ENCODE measurements at places on chromosomes 4 and X.

GRCh38 chr4:31415629-31416028 is 695.5 kb downstream of the PCDH7 start:
- no peak for DNase-seq

DNA sequence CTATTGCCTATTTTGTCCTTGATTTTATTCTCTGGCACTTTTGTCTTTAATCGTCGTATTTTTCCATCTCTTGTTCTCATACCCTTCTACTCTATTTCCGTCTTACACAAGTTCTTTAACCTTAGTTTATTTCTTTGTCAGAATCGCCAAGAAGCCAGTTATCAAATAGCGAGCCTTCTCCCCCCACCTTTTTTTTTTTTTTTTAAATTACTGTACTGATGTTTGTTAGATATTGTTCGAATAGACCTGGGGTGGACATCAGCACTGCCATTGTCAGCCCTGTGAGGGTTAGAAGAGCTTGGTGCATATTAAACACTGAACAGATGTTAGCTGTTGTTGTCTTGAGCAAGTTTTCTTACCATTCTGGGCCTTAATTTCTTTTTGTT is 1.2 kb downstream of the SPCS3 start:
- DNase-seq = peak; percentile 18

GRCh38 chrX:135652602-135653001 is 60.8 kb upstream of the CT45A1 start:
- DNase-seq = no peak

- DNase-seq = no peak
Measured at GRCh38 chr4:40144716-40145115, 52.1 kb upstream of the RHOH start.

- no peak for DNase-seq
Measured at GRCh38 chr4:22055954-22056353, 107.4 kb upstream of the KCNIP4 start.

DNA sequence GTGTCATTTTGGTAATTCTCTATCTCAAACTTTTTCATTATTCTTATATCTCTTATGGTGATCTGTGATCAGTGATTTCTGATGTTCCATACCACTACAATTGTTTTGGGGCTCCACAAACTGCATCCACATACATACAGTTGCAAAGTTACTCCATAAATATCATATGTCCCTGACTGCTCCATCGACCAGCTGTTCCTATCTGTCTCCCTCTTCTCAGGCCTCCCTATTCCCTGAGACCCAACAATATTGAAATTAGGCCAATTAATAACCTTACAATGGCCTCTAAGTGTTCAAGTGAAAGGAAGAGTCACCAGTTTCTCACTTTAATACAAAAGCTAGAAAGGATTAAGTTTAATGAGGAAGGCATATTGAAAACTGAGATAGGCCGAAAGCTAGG is 108.7 kb downstream of the ANAPC10 start:
- DNase-seq = no peak

GRCh38 chrX:153867671-153868070 is 18.3 kb downstream of the L1CAM start:
- no peak for DNase-seq

DNA sequence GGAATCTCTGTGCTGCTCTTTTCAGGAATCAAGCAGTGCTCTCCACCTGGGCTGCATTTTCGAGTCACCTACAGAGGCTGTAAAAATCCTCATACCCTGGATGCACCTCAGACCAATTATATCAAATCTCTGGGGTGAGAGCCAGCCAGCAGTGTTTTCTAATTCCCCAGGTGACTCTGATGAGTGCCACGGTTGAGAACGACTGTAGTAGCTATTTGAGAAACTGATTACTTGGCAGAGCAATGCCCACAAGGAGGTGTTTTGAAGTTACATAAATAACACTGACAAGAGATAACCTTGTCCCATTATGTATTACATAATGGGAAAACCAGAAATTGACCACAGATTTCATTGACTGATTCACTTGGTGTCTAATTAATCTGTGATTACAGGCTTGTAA is 46.8 kb downstream of the CLCN4 start:
- DNase-seq = no peak

DNA sequence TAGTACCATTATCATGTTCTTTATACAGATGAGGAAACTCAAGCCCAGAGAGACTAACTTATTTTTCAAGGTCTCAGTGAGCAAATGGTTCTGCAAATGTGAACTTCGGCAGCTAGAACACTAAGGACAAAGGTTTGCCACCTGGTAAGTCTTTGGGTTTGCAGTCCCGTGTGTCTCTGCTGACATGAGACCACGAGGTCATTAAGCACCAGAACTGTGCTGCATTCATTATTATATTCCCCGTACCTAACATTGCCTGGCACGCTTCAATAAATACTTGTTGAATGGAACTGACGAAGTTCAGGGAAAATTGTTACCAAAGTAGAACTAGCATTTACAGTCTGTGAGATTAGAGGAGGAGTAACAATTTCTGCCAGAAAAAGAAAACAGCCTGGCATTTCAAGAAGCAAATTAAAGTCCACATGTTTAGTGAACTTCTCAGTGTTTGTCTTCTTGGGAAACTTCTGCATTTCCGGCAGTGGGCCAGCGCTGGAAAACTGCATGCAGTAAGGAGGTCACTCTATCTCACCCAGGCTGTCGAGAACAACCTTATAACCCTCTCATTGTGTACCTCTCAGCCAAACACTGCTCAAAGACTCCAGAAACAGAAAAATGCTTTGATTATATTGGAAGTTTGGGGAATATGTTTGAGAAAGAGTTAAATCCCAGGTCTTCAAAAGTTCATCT is 67.4 kb upstream of the CPEB2 start:
- DNase-seq = no peak

- no peak for DNase-seq
Measured at GRCh38 chr4:145907390-145907789, 31.2 kb downstream of the ZNF827 start.

DNA sequence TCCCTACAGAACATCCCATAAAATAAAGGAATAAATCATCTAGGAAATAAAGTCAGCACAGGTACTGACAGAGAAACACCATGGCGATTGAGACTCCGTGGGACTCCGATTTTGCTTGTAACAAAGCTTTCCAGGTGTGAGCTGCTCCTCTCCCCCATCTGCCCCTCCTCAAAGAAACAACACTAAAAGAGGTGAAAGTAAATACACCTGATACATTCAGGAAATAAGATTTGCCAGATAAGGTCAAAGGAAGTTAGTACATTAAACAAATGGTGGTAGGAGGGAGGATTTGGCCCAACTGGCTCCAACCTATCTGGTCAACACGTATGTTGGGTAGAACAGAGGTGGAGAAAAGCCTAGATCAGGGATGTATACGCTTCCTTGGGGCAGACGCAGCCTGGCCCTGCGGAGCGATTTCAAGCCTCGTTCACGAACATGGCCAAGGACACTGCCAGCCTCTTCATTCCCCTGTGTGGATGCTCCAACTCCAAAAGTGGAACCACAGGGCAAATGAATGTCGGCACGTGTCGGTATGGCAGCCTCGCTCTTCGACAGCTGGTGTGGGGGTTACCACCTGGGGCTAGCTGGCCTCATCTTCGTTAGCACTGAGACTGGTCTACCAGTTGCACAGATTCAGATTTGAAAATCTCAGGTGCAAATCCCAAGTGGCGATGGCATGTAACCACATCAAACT is 162.5 kb downstream of the AFAP1 start:
- DNase-seq = no peak

DNA sequence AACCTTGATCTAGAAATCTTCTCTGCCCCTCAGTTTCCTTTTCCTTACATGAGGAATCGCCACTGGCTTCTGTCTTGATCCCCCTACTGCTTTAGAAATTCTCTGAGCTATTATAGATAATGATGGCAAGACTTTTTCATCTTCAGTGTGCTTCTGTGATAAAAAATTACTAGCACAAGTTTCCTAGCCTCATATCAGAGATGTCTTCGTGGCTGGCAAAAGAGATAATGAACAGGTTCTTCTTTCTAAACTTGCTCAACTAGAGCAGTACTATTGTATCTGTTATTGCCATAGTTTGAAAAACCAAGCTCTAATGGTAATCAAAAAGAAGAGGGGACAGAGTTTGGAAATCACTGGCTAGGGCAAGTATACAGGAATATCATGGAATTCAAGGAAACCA is 4.1 kb upstream of the PDGFC start:
- no peak for DNase-seq

DNA sequence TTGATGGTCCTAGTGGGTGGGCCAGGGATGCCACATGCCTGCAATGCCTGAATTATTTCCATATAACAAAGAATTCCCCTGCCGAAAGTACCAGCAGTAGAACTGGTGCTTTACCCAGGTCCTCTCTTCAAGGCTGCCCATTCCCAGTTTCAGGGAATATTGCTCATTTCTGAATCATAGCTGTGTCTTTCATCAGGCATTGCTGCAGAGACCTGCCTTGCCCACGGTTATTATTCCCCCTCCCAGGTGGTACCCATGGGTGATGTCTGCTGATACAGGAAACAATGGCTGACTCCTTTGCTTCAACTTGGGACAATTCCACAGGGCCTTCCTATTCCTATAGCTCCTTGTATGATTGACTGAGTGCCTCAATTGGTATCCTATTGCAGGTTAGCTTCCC is 9.7 kb upstream of the IQCM start:
- no peak for DNase-seq

DNA sequence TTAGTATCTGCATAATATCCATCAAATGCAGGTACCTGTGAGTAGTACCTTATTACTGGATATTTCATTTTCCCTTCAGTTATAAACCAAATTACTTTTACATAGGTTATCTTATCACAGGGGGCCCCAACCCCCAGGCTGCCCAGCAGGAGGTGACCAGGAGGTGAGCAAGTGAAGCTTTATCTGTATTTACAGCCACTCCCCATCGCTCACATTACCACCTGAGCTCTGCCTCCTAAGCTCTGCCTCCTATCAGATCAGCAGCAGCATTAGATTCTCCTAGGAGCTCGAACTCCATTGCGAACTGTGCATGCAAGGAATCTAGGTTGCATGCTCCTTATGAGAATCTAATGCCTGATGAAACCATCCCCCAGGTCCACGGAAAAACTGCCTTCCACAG is 6.3 kb downstream of the PRSS12 start:
- no peak for DNase-seq

GRCh38 chr4:45280121-45280520 is 553.8 kb upstream of the GNPDA2 start:
- no peak for DNase-seq

- no peak for DNase-seq
Measured at GRCh38 chrX:115525486-115525885, 35.5 kb upstream of the PLS3 start.

GRCh38 chr4:101954975-101955678 is 164.6 kb downstream of the BANK1 start:
- peak; percentile 81 for DNase-seq

GRCh38 chrX:2566055-2566454 is 65.3 kb upstream of the DHRSX start:
- no peak for DNase-seq

DNA sequence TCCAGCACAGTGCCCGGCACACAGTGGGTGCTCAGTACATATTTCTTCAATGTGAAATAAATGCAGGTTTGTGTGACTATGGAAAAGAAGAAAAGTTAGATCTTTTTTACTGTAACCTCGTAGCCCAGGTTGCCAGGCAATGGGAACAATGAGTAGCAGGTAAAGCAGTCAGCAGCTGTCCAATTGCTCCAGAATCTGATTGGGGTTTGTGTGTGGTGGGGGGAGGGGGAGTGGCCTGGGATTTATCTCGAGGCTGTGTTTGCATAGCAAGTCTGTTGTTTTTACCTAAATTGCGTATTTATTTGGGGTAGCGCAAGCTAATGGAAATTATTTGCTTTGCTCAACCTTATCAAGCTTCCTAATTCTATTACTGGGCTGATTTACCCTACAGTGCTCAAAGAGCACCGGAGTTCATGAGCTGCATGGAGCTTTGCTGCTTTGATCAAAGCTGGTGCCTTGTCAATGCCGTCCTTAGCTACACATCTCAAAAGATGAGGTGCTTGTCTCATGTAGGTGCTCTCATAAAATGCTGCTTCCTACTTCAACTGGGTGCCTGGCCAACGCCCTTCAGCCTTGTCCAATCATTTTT is 145.0 kb upstream of the DGKK start:
- DNase-seq = no peak

GRCh38 chrX:17380221-17380620 is 5.2 kb downstream of the NHS start:
- no peak for DNase-seq

GRCh38 chr4:116880625-116881024 is 204.8 kb downstream of the TRAM1L1 start:
- no peak for DNase-seq

- DNase-seq = no peak
Measured at GRCh38 chr4:162959046-162959445, 207.6 kb downstream of the NAF1 start.

DNA sequence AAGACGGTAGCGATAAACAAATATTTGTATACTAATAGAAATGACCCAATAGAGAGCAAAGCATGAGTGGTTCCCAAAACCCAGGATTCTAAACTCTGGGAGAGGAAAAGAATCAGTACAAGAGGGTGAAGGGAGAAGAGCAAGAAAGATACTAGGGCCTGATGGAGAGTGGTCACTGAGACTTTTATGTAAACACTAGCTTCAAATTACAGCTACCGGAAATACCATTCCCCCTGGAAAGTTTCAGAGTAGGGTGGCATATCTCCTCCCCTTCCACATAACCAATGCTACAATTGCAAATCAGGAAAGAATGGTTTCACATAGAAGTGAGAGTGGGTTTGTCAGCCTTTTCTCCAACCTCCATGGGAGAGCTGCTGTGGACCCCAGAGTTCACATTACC is 77.1 kb downstream of the EIF4E start:
- no peak for DNase-seq

GRCh38 chr4:165177725-165178666 is 29.4 kb upstream of the KLHL2 start:
- peak; percentile 16 for DNase-seq

GRCh38 chr4:26804925-26805324 is 55.7 kb upstream of the STIM2 start:
- no peak for DNase-seq

GRCh38 chrX:110331444-110332030 is 13.7 kb upstream of the AMMECR1 start:
- DNase-seq = no peak

DNA sequence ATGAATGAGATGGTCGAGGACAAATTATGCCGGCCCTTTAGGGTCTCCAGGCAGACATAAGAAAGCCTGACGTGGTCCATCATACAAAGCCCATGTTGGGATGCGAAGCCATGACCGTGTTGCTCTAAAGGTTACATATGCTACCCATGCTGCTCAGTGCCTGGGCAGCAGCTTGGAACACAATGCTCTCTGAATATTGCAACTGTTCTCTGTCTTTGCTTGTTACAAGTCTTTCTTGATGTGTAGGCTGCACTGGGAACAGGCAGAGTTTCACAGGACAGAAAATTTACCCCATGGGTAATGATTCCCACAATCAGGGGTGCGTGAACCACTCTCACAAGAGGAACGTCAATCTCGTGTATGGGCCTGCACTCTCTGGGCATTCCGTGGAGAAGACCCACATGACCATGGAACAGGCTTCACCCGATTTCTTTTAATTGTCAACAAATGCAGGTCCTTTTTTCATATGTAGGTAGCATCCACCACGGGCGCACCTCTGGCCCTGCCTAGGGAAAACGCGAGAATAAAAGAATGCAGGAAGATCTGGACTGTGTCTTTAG is 66.3 kb downstream of the NBDY start:
- no peak for DNase-seq

GRCh38 chrX:40273356-40274050 is 175.7 kb upstream of the BCOR start:
- DNase-seq = no peak

GRCh38 chr4:24988776-24989175 is 42.0 kb downstream of the LGI2 start:
- peak; percentile 33 for DNase-seq
